ENCODE measurements at places on chromosomes 4 and X. TPM values are rescaled to one million over a fixed set of nuclear protein-coding genes. Genes with fewer than 3 reads are reported as not detected.
A peak's percentile ranks its signal among the peaks of the same experiment; 100 is the strongest.

DNA sequence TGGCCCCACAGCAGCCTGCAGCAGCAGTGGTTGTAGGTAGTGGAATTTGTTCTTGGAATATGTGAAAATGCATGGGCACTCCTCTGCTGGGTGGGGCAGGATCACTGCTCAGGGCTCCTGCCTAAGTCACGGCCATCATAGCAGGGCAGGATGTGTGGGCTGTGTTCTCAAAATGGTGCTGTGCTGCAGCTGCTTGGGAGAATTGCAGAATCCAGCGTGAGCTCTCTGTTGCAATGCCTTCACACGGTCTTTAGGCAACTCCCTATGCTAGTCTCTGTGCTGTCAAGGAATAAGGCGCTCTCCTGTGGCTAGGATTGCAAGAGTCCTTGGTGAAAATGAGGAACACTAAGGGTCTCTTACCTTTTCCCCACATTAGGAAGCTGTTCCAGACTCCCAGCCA is 42.9 kb downstream of the F8 start:
- peaks cover 31% of the 10 kb centered on the region for H3K4me1 ChIP-seq
- no peak overlapping the region for H3K27ac ChIP-seq
- H3K27me3 ChIP-seq: no peaks in the 10 kb centered on the region
- no peaks in the 10 kb centered on the region for H3K36me3 ChIP-seq

DNA sequence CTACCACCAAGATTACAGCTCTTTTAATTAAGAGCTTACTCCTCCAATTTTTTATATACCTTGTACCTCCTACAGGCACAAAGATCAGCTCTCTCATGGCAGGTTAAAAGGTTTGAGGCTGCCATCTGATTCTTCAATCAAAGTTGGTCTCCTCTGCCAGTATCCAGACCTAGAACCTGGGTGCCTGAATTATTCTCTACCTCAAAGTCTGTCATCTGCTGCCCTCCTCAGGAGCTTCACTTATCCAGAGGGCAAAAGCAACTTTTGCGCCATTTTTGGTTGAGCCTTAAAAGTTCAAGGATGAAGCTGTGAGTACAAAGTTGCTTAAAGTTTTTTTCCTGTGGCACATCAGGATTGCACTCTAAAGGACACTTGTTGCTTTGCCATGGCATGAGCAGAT is 343.7 kb upstream of the PPP1R2C start:
- no peaks in the 10 kb centered on the region for H3K4me1 ChIP-seq
- no peak overlapping the region for H3K27ac ChIP-seq
- no peaks in the 10 kb centered on the region for H3K27me3 ChIP-seq
- no peak for DNase-seq

- H3K4me3 ChIP-seq: no peak overlapping the region
- no peak for DNase-seq
- H3K36me3 ChIP-seq: no peaks in the 10 kb centered on the region
- no peak overlapping the region for H3K27ac ChIP-seq
- H3K4me1 ChIP-seq: peaks cover 3% of the 10 kb centered on the region
These were observed 116.1 kb downstream of the FAM53A start for GRCh38 chr4:1567808-1568581.

- no peak overlapping the region for H3K27ac ChIP-seq
- no peak for DNase-seq
- H3K4me1 ChIP-seq: no peaks in the 10 kb centered on the region
- H3K27me3 ChIP-seq: no peaks in the 10 kb centered on the region
- H3K4me3 ChIP-seq: no peak overlapping the region
These were observed 121.2 kb downstream of the GPC3 start for GRCh38 chrX:133864236-133864635.

DNA sequence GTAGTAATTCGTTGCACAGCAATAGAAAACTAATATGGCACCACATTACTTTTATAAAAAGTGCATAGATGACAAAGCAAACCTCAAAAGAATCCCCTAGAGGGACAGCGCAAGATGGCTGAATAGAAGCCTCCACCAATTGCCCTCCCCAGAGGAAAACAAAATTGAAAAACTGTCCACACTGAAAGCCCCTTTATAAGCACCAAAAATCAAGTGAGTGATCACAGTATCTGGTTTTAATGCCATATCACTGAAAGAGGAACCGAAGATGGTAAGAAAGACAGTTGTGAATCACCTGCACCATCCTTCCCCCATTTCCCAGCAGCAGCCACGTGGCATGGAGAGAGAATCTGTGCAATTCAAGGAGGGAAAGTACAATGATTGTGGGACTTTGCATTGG is 522.2 kb downstream of the GLUD2 start:
- no peaks in the 10 kb centered on the region for H3K4me1 ChIP-seq
- no peaks in the 10 kb centered on the region for H3K36me3 ChIP-seq
- H3K27ac ChIP-seq: no peak overlapping the region
- no peaks in the 10 kb centered on the region for H3K27me3 ChIP-seq
- H3K4me3 ChIP-seq: no peak overlapping the region
- DNase-seq: no peak

- H3K36me3 ChIP-seq: no peaks in the 10 kb centered on the region
- H3K4me3 ChIP-seq: no peak overlapping the region
- no peak overlapping the region for H3K27ac ChIP-seq
- no peaks in the 10 kb centered on the region for H3K27me3 ChIP-seq
- no peak for DNase-seq
These were observed 168.7 kb upstream of the GALNTL6 start for GRCh38 chr4:171644430-171645057.

- H3K4me3 ChIP-seq: peak overlapping the region; percentile 86
- DNase-seq: no peak
- peak overlapping the region; percentile 98 for H3K27ac ChIP-seq
- peaks cover 2% of the 10 kb centered on the region for H3K27me3 ChIP-seq
These were observed 1.1 kb downstream of the GTPBP6 start for GRCh38 chrX:317424-318067.

- H3K4me3 ChIP-seq: no peak overlapping the region
- peaks cover 31% of the 10 kb centered on the region for H3K4me1 ChIP-seq
- peak overlapping the region; percentile 35 for H3K27ac ChIP-seq
- H3K27me3 ChIP-seq: no peaks in the 10 kb centered on the region
- DNase-seq: no peak
These were observed 54.1 kb downstream of the RPS6KA3 start for GRCh38 chrX:20212486-20213089.

DNA sequence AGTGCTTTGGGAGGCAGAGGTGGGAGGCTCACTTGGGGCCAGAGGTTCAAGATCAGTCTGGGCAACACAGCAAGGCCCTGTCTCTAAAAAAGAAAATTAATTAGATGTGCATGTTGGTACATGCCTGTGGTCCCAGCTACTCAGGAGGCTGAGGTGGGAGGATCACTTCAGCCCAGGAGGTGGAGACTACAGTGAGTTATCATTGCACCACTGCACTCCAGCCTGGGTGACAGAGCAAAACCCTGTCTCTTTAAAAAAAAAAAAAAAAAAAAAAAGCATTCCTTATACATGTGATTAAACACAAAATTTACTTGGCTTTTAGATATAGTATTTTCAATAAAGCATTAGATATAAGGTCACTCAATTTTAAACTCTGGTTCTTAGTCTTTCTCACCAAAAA is 34.9 kb downstream of the SMARCA1 start:
- no peaks in the 10 kb centered on the region for H3K4me1 ChIP-seq
- H3K4me3 ChIP-seq: no peak overlapping the region
- no peaks in the 10 kb centered on the region for H3K36me3 ChIP-seq
- H3K27ac ChIP-seq: no peak overlapping the region
- no peak for DNase-seq

DNA sequence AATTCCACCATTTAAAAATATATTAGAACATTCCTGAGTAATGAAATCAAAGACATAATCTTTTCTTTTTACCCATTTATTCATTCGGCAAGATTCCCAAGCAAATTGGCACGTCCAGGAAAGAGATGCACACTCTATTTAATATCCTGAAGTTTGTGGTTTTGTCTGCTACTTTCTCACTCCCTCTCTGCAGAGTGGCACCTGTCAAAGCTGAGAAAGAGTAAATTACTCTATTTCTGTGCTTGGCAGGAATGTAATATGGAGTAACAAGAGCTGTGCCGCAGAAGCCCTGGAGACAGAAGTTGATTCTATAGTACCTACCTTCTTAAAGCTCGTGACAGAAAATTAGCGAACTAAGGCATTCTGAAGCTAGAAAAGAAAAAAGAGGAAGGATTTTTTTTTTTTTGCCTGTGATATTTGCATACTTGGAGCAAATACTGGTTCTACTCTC is 5.5 kb downstream of the GSTCD start:
- peaks cover 4% of the 10 kb centered on the region for H3K36me3 ChIP-seq
- H3K4me1 ChIP-seq: peaks cover 13% of the 10 kb centered on the region
- DNase-seq: no peak
- no peak overlapping the region for H3K4me3 ChIP-seq
- H3K27me3 ChIP-seq: no peaks in the 10 kb centered on the region
- H3K27ac ChIP-seq: no peak overlapping the region

DNA sequence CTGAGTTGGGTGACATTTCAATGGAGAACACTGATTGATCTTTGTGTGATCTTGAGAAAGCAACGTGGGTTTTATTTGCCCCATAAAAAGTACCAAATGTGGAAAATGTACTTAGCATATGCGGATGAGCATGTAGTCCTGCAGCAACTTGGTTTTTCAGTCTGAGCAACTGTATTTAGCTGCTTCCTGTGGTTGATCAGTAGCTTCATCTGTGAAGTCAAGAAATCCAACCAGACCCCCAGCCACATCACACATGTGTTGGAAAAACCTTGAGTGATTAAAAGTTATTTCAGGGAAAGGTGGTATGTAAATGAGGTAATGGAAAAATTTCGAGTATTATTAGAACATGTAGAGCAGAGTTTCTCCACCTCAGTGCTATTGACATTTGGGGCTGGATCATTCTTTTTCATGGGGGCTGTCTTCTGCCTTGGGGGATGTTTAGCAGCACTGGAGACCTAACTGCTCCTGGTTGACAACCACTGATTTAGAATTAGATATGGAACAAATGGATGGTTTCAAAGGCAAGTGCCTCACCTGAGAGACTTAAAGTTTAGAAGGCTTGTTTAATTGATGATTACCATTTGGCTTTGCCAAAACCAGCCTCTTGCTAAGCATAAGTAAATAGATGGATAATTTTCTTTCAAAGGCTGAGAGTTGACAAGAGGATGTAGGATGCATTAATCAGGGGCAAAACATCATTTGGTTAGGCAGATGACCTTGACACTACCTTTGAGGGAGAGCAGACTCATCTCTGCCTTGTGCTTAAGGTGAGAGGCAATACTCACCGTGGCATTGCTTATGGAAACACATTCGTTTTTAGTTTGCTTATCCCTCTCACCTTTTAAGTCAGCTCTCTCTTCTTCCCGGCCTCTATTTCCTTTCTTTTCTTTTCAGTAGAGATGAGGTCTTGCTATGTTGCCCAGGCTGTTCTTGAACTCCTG is 193.0 kb upstream of the RPS6KA3 start:
- H3K27me3 ChIP-seq: peaks cover 10% of the 10 kb centered on the region
- no peak overlapping the region for H3K27ac ChIP-seq
- H3K4me3 ChIP-seq: no peak overlapping the region
- peaks cover 10% of the 10 kb centered on the region for H3K36me3 ChIP-seq
- H3K4me1 ChIP-seq: peaks cover 30% of the 10 kb centered on the region
- DNase-seq: no peak

DNA sequence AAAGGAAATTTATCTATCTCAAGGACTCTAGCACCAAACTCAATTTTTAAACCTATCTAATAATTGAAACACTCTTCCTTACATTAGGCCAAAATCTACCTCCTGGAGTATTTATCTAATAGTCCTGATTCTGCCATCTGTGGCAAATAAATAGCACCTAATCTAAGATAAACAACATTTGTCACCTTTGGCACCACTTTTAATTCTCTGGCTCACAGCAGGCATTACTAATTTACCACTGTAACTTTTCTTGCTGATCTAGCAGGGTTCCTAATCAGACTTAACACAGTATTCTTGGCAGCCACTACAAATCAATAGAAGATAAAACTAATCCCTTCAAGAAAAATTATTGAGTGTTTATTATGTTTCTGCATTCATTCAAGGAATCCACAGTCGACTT is 161.1 kb downstream of the KCTD8 start:
- no peaks in the 10 kb centered on the region for H3K36me3 ChIP-seq
- DNase-seq: no peak
- H3K4me1 ChIP-seq: no peaks in the 10 kb centered on the region
- H3K4me3 ChIP-seq: no peak overlapping the region
- no peak overlapping the region for H3K27ac ChIP-seq

DNA sequence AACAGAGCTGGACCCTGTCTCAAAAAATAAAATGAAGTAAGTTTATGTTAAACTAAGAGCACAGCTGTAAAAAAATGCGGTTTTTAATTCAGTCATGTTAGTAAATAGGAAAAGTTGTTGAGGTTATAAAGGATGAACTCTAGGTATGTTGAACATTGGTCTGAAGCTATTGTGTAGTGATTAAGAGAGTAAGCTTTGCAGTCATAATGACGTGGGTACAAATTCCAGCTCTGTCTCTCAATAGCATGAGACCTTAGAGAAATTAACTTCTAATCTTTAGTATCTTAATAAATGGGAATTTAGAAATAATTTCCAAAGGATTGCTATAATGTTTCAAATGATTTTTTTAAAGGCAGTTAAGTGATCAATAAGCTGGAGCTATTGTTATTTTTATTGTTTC is 2.9 kb upstream of the YTHDC1 start:
- no peak for DNase-seq
- H3K4me3 ChIP-seq: no peak overlapping the region

DNA sequence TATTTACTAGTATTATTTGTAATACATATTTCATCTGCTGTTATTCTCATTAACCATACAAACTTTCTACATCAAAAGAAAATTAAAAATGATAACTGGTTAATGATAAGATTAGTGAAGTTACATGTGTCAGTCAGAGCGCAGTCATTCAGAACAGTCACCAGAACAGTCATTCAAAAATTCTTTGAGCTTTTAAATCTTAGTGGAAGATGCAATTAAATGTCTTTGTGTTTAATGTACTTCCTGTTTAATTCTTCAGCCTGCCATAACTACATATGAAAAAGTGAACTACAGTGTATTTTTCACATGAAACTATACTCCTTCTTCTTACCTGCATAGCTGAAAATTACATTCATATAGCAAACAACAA is 179.7 kb upstream of the NDST4 start:
- no peak for DNase-seq
- no peaks in the 10 kb centered on the region for H3K27me3 ChIP-seq
- no peak overlapping the region for H3K27ac ChIP-seq
- no peak overlapping the region for H3K4me3 ChIP-seq
- no peaks in the 10 kb centered on the region for H3K36me3 ChIP-seq

DNA sequence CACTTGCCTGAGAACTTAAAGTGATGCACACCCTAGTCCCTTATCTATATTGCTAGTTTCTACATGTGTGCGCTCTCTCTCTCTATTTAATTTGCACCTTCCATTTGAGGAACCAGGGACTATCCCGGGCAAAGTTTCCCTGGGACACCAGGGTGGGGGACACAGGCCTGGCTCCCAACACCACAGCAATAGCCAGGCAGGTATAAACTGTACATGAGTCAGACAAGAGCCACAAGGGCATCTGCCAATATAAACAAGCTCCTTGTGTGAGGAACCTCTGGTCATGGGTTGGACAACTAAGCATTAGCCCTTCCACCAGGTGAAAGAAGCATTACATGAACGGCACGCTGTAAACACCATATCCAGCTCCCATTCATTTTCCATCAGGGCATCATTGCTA is 455.5 kb downstream of the STIM2 start:
- no peaks in the 10 kb centered on the region for H3K27me3 ChIP-seq
- no peak overlapping the region for H3K27ac ChIP-seq
- DNase-seq: no peak
- no peaks in the 10 kb centered on the region for H3K4me1 ChIP-seq
- no peak overlapping the region for H3K4me3 ChIP-seq
- no peaks in the 10 kb centered on the region for H3K36me3 ChIP-seq

Gene NPFFR2
- not detected for total RNA-seq

Gene SPANXA1
- total RNA-seq: not detected

Gene CCDC160
- not detected for total RNA-seq

Gene UFSP2
- 23.8 TPM for total RNA-seq

Gene PNCK
- 0.60 TPM for total RNA-seq

Gene CENPI
- total RNA-seq: 25.0 TPM

Gene MGAT4D
- total RNA-seq: not detected

Gene PDLIM3
- total RNA-seq: not detected
